ENCODE measurements at places on chromosomes 13 and 19.

DNA sequence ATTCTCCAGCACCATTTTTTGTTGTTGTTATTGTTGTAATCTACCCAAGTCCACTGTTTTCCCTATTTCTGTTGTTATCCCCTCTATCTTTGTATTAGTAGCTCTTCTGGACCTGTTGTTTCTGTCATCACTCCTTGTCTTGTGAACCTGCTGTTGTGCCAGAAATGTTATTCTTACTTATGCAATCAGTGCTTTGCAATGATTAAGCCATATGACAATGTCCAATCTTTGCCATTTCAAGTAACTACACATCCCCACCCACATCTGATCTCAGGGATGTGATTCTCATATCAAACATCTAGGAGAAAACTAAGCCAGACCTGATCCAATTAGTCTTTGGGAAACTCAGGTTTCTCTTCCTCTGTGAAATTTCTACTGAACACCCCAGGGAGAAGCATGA, 472.6 kb upstream of the KLHL1 start:
- DNase-seq = no peak

- DNase-seq = no peak
Measured at GRCh38 chr13:28890712-28891111, 70.6 kb downstream of the MTUS2 start.

- peak; percentile 28 for DNase-seq
Measured at GRCh38 chr19:5891938-5892771, 11.4 kb downstream of the NDUFA11 start.

- DNase-seq = no peak
Measured at GRCh38 chr13:101979825-101980224, 422.0 kb downstream of the FGF14 start.

- no peak for DNase-seq
Measured at GRCh38 chr13:40275155-40275554, 391.3 kb downstream of the FOXO1 start.

DNA sequence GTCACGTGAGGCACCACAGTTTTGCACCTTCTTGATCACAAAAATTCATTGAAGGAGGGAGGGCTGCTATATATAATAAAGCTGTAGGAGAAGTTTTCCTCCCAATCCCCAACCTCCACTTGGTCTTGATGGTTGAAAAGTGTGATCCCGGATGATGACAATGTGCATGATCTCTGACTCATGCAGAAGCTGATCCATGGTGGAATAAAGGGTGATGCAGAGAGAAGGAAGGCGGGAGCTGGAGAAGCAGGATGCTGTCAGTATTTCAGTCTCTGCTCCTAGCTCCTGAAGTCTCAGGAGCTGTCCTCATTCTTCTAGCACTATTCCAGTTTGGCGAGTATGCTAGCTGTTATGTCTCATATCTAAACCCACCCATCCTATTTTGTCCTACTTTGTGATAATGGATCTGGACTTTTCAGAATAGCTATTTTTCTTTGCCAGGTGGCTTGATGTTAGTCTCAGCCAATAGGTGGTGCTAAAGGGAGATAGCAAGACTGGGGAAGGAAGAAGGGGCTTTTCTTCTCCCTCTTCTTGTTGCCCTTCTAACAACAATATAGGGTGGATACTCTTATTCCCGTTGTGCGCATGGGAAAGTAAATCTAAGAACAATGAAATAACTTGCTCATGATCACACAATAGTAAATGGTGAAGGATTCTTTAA, 65.6 kb upstream of the HTR2A start:
- no peak for DNase-seq

- no peak for DNase-seq
Measured at GRCh38 chr19:8484331-8484894, 18.0 kb downstream of the PRAM1 start.

- DNase-seq = no peak
Measured at GRCh38 chr13:91902291-91902690, 503.9 kb downstream of the GPC5 start.

DNA sequence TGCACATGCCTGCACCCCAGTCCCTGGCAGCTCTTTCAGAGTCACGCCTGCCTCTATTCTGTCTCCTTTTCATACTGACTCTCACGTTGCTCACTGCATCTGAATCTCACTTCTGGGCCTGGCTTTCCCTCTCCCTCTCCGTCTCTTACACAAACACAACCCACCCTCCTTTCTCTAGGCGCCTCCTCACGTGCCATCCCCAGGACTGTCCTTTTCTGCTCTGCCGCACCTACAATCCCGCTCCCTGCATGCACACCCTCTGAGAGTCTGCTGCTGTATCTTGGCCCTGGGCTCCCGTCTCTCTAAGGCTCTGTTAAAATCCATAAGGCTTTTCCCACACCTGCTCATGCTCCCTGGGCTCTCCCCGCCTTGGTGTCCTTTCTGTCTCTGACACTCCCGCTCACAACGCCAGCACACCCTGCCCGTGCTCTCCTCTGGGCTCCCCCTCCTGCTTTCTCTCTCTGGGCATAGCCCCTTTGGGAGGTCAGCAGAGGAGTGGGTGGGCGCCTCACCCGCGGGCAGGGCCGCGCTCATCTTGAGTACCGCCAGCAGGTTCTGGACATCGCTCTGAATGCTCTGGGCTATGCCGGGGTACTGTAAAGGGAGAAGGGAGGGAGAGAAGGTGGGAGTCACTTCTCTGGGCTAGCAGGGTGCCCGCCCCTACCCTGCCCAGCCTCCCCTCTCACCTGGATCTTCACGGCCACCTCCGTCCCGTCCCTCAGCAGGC, 12.7 kb upstream of the NUMBL start:
- no peak for DNase-seq

DNA sequence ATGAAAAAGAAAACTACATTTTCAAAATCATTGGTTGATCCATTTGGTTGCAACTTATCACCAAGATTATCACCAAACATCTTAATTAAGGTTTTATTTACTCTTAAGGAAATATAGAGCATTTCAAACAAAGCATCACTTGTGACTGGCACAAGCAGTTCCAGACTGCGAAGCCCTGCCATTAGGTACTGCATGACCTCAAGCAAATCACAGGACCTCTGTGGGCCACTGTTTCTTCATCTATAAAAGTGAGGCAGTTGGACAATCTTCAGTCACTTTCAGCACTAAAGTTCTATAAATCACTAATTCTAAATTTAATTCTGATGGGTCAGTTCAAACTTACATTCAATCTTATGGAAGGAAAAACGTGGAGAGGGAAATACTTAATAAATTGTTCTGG, 2.0 kb downstream of the ELF1 start:
- DNase-seq = no peak

DNA sequence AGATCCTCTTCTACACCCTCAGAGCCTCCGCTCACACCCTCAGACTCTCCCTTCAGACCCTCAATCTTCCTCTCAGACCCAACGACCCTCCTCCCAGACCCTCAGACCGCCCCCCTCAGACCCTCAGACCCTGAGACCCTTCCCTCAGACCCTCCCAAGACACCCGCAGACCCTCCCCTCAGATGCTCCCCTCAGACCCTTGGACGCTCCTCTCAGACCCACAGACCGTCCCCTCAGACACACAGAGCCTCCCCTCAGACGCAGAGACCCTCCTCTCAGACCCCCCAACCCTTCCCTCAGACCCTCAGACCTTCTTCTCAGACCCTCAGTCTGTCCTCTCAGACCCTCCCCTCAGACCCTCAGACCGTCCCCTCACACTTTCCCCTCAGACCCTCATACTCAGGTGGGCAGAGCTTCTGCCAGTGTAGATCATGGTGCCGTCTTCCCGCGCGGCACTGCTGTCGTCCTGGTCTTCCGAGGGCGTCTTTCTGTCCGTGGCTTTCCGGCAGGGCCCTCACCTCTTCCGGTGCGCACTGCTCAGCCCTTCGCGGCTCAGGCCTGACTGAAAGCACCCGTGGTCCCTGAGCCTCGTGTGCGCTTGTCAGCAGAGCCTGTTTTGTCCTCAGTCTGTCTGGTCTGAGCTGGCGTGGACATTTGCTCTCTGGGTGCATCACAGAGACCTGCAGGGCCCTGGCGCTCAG, 18.9 kb upstream of the TFDP1 start:
- DNase-seq = no peak

GRCh38 chr13:52405767-52406494, at the start of gene THSD1:
Gene THSD1, minus strand, starts transcription at chr13:52406172. Its CDS starts 3,572 bp downstream, at chr13:52402600.
- peak; percentile 9 for DNase-seq

- DNase-seq = no peak
Measured at GRCh38 chr19:34403784-34404108, 453 bp upstream of the PDCD2L start.

DNA sequence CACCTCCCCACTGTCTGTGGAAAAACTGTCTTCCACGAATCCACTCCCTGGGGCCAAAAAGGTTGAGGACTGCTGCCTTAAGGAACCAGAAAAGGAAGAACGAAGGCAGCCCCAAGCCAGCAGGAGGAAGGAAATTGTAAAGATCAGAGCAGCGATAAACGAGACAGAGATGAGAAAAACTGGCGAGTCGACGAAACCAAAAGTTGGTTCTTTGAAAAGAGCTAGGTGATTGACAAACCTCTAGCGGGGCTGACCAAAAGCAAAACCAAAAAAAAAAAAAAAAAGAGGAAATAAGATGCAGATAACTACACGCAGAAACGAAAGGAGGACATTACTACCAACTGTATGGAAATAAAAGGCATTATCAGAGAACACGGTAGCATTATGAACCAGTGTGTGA, 76.9 kb downstream of the GADD45B start:
- DNase-seq = peak; percentile 21

DNA sequence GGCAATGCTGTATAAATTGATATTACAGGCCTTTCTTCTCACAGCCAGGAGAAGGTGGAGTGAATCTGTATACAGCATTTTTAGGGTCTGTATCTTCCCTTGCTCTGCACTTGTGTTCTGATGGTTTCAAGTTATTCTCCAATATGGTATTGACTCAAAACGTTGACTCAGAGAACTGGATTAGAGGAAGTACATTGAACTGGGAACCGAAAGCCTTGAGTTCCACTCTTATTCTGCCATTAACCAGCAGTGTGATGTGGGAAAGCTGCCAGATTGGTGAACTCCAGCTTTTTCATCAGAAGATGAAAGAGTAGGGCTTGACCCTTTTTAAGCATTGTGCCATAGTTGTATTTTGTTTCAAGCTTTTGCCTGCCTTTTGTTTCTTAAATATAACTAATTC, 167.7 kb downstream of the SPRY2 start:
- DNase-seq = no peak

DNA sequence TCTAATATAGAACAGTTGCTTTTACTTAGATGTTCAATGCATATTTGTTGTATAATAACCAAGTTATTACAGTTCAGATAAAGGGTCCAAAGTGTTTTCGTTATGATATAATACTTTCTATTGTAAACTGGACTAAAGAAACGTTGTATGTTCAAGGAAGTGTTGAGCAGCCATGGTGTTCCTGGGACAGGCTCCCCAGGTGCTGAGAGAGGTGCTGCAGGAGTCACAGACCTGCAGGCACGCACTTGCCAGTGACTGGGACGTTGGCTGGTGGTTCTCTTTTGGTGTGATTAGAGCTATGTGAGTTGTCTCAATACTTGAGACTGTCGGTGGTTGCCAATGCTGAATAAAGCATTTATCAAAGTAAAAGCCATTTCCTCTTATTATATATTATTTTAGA, 9.5 kb downstream of the ING1 start:
- DNase-seq = no peak

GRCh38 chr19:18993115-18993514, 40.2 kb downstream of the SUGP2 start:
- DNase-seq = no peak

DNA sequence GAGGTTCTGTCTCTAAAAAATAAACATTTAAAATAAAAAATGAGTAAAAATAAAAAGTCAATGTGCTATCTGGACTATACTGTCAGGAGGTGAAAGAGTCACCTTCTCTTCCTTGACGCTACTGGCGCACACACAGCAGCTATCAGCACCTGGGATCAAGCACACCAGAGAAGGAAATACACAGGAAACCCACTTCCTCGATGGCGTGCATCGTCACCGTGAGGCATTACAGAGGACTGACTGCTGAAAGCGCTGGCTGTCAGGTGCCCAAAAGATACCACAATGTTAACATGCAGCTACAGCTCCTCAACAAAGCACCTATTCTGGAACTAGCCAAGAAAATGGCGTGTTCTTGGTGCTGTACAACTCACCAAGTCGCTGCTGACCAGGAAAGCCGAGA, 6.1 kb downstream of the SLC35E1 start:
- DNase-seq = peak; percentile 55

DNA sequence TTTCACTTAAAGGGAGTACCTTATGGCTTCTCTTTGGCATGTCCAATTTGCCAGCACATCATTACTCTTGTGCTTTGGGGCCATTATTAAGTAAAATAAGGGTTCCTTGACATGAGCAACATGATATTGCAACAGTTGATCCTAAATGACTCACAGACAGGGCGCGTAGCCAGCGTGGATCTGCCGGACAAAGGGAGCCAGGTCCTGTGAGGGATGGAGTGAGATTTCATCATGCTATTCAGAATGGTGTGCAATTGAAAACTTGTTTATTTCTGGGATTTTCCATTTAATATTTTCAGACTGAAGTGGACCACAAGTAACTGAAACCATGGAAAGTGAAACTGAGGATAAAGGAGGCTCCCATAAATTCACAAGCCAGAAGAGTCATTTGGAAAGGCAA, 48.6 kb upstream of the WASF3 start:
- no peak for DNase-seq

DNA sequence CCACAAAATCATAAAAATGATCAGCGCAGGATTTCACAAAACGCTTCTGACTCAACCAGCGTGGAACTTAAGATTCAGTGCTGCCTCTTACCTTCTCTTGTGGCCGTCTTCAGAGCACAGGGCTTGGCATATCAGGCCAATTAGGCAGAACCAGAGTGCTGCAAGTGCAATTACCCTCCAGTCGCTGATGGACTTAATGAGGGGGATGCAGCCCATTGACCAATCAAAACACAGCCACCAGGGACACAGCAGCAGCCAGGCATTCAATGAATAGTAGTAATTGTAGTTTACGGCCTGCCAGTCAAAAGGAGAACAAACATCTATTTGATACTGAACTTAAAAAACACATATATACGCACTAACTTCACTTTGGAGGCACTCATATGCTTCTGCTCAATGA, 38.2 kb downstream of the TMTC4 start:
- no peak for DNase-seq

- peak; percentile 28 for DNase-seq
Measured at GRCh38 chr13:71866335-71867130, 471 bp downstream of the DACH1 start.

- no peak for DNase-seq
Measured at GRCh38 chr13:109287553-109287952, 498.8 kb downstream of the IRS2 start.

- DNase-seq = no peak
Measured at GRCh38 chr19:57815247-57816075, 748 bp upstream of the ZNF552 start.

GRCh38 chr19:48588670-48589401, 17.7 kb upstream of the SPACA4 start:
- DNase-seq = peak; percentile 86

- no peak for DNase-seq
Measured at GRCh38 chr19:38032151-38032550, 125.1 kb downstream of the SIPA1L3 start.

GRCh38 chr19:36483653-36484052, 5.7 kb downstream of the ZNF566 start:
- no peak for DNase-seq

DNA sequence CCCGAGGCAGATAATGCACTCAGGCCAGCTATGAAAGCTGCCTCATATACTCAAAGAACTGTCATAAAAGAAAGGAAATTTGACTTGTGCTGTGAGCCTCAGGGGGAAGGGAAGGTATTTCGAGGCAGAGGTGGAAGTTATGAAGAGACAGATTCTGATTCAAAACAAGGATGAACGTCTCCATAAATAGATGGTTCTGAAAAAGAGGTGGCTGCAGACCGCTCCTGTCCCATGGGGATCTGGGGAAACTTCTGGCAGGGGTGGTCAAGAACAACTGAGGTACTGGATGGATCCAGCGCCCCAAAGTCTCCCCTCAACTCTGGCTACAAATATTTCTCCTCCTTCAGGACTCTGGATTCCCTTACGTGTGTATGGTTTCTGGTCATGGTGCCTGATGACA, 168.1 kb upstream of the IRS2 start:
- no peak for DNase-seq

All from stimulated activated CD4-positive, alpha-beta T cell treated with anti-CD3 and anti-CD28 coated beads, Interleukin-4, amount 100 ng/mL, for 1 hour (primary cell).